ENCODE measurements at places on chromosomes 1 and 21.

DNA sequence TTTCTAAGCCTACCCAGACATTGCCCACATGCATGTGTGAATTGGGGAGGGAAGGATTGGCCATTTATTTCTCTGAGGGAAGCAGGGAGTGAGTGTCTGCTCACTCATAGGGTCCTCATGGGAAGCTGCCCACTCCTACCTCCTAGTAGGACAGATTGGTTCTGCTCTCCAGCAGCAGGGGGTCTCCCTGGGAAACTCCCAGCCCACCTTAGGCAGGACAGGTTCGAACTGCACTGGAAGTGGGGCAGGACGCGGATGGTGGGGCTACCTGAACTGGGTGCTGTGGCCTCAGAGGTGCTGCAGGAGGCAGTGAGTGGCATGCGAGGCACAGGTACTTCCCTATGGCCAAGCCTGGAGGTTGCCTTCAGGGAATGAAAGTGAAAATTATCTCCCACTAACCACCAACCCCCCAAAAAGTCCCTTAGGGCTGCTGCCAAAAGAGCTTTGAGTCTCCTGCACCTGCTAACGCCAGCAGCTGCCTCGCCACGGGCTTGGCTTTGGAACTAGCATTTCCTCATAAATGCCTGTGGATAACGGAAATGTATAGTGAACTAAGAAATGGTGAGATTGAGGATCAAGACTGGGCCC lies 157.0 kb upstream of the COA6 start:
- no peak for DNase-seq

GRCh38 chr1:158117854-158118704 lies 62.6 kb upstream of the CD1D start:
- peak; percentile 33 for DNase-seq

GRCh38 chr21:16821588-16821987 lies 691.3 kb upstream of the CXADR start:
- DNase-seq: no peak

GRCh38 chr21:46465651-46466050 lies 7.0 kb downstream of the DIP2A start:
- DNase-seq: no peak

- peak; percentile 37 for DNase-seq
Observed at GRCh38 chr1:217919683-217920388, 288.7 kb downstream of the SPATA17 start.

DNA sequence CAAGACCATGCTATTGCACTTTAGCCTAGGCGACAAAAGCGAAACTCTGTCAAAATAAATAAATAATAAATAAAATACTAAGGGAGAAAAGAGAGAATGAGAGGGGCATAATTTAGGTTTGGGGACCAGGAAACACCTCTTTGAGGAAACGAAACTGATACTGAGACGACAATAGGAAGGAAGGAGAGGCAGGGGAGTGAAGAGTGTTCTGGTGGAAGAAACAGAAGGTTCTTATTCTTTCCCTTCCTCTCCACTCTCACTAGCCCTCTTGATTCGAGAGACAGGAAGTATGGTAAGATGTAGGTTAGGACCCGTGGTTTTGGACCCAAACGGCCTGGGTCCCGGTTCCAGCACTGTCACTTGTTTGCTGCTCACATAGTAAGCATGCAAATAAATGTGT lies 1.6 kb upstream of the NKAIN1 start:
- no peak for DNase-seq

DNA sequence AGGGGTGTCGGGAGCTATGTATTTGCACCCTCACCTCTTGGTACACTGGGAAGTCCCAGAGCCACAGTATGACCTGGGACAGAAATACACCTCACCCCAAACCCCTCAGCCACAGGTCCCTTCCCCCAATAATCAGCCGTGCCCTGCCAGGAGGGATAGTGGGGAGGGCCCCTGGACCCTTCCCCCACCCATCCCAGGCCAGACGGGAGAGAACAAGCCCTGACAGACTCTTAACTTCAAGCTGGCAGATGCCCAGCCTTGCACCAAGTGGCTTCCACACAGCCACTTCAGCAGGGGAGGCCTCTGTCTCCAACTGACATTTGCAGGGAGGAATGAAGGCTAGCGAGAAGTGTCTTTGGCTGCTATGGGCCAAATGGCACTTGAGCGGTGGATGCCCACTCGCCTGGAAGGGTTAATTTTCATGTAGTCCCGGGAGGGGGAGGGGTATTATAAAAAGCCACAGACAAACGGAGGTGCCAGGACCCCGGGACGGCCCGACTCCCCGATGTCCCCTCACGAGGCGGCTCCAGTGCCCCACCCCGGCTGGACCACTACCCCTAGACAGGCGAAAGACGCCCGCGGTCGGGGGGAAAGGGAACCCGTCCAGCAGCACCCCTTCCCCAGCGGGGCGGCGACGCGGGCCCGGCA lies 495 bp downstream of the SYNC start:
- peak; percentile 17 for DNase-seq
